ENCODE measurements at places on chromosomes 2 and 18. TPM values are rescaled to one million over a fixed set of nuclear protein-coding genes. Genes with fewer than 3 reads are reported as not detected.

Gene ANKRD30BL
- total RNA-seq, result not detected

Gene ARHGEF4
- 78.5 TPM for total RNA-seq

Gene TSPYL6
- not detected for total RNA-seq

Gene MROH2A
- not detected for total RNA-seq

Gene KCNE4
- total RNA-seq, result 0.35 TPM

Gene COL4A4
- total RNA-seq, result 0.05 TPM

Gene BOLL
- total RNA-seq, result not detected

Gene RBFA
- total RNA-seq, result 39.9 TPM

Gene EEF1B2
- total RNA-seq, result 576 TPM

Gene MYO3B
- total RNA-seq, result 3.3 TPM

Gene MAPK4
- total RNA-seq, result not detected

Gene ASB18
- not detected for total RNA-seq

Gene PID1
- 2.4 TPM for total RNA-seq

Gene CCBE1
- 0.85 TPM for total RNA-seq

Gene MOGAT1
- not detected for total RNA-seq

Gene GRHL1
- 33.9 TPM for total RNA-seq

Gene WIPF1
- 1.3 TPM for total RNA-seq

Gene UGT1A4
- total RNA-seq, result 0.33 TPM

Gene MDH1B
- total RNA-seq, result 0.14 TPM

Gene SRD5A2
- not detected for total RNA-seq

Gene TYW5
- 4.6 TPM for total RNA-seq

Gene KANSL1L
- 1.5 TPM for total RNA-seq

Gene LOXHD1
- not detected for total RNA-seq

Gene ARL4C
- 24.6 TPM for total RNA-seq

Gene ALS2
- total RNA-seq, result 10.2 TPM

Gene ZEB2
- total RNA-seq, result 0.05 TPM

Gene ACADL
- 0.28 TPM for total RNA-seq

Gene CDCA7
- total RNA-seq, result 32.7 TPM

Gene ZNF804A
- 0.05 TPM for total RNA-seq

Gene CD8B2
- not detected for total RNA-seq

Gene SCTR
- total RNA-seq, result not detected

Gene VWC2L
- total RNA-seq, result not detected

Gene RAPH1
- total RNA-seq, result 9.4 TPM

Gene GAD1
- total RNA-seq, result not detected

Gene C2orf80
- not detected for total RNA-seq

Gene PCARE
- total RNA-seq, result not detected

Gene DNAH7
- total RNA-seq, result 0.07 TPM

Gene PJVK
- 0.78 TPM for total RNA-seq

Gene LMAN2L
- total RNA-seq, result 12.8 TPM

Gene SP3
- 38.6 TPM for total RNA-seq

Gene ESPNL
- total RNA-seq, result not detected

Gene SERPINB13
- total RNA-seq, result 44.9 TPM

Gene RGPD3
- 0.09 TPM for total RNA-seq

Gene MTCL1
- total RNA-seq, result 11.8 TPM

Gene NEU2
- not detected for total RNA-seq

Data from airway epithelial cell (primary cell).